ENCODE measurements at places on chromosomes 6 and 20.

DNA sequence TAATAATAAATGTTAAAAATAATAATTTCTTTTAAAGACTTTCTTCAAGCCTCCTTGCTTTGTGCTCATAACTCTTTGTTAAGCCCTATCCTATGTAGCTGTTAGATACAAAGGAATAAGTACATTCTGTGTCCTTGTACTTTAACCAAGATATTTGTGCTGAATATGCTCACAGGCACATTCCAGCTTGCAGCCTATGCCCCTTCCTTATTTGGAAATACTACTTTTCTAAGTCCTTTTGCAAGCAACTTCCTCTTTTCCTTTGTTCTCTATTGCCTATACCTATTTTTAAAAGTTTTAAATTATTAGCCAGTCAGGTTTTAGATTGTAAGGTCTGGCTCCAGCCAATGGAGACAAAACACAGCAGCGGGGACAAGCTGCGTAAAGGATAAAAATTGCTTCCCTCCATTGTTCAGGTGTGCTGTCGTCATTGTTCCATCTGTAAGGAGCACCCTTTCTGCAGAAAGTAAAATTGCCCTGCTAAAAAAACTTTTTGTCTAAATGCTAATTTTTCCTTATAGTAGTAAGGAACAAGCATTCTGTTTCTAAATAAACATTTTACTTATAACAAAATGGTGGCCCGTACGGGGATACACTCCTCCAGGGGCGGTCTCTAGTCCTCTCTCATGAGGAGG is 80.2 kb downstream of the SYTL3 start:
- no peak for DNase-seq

- DNase-seq = no peak
Observed at GRCh38 chr6:69284176-69284730, 512.6 kb downstream of the LMBRD1 start.

DNA sequence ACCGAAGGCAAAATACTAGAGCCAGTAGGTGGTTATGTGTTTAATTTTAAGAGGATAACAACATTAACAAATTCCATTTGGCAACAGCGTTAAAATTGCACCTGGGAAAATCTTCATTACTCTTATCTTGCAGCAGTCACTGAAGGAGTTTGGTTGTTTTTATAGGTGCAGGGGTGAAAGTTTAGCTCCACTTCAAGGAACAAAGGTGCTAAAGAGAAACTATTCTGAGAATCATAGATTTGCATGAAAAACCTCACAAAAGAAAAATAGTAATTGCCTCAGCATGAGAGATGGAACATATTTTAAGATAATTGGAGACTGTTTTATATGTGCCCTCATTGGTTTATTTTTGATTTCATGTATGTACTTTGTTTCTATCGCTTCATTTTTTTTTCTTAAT is 444.4 kb downstream of the UTRN start:
- no peak for DNase-seq

- DNase-seq = peak; percentile 76
Observed at GRCh38 chr6:41464481-41464880, 81.7 kb upstream of the FOXP4 start.

DNA sequence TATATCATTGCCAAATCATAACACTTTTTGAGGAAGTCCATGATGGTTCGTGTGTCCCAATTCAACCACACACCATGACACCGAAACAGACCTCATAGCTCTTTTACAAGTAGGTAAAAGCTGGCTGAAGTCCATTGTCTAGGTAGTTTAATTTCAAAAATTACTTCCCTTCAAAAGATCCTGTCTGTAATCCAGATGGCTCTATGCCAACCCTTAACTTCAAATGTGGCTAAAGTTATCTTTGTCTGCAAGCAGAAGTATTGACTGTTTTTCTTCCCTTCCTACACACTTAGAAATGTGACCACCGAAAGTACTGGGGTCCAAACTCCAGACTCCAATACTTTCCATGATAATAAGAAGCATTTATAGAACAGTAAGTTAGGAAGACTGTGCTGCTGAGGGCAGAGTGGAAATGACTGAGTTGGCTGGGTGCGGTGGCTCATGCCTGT is 8.3 kb upstream of the TIAM2 start:
- DNase-seq = no peak

- peak; percentile 32 for DNase-seq
Observed at GRCh38 chr6:153511896-153512496, 380.9 kb upstream of the RGS17 start.

DNA sequence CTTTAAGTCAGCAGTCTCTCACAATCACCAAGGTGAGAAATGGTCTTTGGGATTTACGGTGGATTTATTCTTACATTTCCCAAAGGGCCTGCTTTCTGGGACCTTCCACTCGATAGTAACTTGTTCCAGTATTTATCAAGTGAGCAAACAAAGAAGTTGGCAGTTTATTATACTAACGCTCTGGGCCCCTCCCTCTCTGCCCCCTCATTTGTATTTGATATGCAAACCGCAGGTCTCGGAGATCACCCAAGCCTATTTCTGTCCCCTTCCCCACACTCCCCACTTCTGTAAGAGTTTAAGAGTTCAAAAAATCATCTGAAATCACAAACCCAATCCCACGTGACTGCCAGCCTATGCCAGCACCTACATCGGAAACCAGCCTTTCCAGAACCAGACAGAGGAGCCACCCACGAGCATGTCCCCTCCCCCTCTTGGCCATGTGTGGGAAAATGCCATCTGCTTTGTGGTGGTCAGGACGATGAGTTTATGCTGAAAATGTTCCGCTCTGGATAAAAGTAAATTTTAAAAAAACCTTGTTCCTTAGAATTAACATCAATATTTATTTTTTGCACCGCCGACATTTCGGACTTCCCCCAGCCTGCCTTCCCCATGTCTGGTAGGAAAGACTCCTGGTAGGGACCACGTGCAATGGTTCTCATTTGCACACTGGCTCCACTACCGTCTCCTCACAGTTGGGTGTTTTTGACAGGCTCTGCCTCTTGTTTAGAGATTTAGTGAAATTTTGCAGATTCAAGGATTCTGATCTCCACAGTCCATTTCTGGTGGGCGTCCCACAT is 281.0 kb downstream of the TFAP2C start:
- no peak for DNase-seq

DNA sequence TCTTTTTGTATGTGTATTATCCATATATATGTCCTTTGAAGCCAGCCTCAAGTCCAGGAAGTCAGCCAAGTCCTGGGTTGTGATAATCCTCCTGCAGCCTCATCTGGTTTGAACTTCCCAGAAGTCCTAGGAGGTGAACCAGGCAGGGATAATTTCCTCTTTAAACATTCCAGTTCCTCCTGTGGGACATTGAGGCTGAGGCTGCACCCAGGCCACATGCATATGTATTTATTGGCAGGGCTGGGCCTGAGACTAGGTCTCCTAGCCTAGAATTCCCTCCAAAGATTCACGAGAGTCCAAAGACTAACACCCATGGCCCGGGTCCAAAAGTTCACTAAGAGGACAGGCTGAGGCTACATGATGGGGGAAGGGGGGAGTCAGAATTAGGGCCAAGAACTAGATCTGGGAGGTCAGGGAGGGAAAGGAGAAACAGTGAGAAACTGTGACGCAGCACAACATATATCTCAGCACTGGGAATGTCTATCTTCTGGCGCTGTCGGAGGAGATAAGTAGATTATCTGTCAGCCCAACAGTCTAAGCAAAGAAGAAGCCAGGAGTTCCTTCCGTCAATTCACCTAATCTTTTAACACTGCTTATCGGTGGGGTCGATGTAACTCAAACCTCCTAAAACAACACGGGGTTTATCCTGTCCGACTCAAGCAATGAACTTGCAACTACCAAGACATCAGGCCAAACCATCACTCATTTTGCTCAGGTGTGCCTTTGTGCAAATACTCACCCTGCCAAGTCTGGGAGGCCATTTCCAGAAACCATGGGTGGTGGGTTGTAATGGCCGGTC is 43.3 kb downstream of the SNX5 start:
- DNase-seq = peak; percentile 50

- no peak for DNase-seq
Observed at GRCh38 chr6:56024931-56025330, 149.5 kb upstream of the BMP5 start.

DNA sequence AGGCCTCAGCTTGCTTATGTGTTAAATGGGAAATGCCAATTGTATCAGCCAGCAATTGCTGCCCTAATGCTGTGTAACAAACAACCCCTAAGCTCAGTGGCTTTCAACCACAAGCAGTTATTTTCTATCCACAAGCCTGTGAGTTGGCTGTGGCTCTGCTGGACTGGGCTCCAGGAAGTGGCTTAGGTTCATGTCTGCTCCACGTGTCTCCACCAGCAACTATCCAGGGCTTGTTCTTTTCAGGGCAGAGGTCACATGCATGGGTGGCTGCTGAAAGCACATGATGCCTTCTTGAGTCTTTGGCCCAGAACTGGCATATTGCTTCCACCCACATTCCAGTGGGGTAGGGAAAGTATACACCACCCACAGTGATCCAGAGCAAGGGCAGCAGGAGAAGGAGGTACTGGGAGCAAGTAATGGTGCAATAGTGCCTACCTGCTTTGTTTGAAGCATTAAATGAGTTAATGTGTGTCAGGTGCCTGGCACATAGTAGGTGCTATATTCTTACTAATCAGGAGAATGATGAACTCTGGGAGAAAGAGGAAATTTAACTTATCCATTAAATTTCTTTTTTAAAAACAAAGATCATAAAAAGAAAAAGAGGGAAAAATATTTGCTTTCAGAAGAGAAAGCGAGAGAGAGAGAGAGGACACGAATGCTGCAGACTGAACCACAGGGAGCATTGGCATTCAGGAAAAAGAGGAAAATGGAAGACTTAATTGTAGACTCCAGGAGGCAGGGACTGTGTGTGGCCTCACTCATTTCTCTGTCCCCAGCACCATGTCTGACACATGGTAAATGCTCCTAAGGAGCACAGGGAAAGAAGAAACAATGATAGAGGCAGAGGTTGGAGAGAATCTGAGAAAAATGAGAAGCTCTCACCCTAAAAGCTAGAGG is 25.2 kb upstream of the RNF24 start:
- no peak for DNase-seq

DNA sequence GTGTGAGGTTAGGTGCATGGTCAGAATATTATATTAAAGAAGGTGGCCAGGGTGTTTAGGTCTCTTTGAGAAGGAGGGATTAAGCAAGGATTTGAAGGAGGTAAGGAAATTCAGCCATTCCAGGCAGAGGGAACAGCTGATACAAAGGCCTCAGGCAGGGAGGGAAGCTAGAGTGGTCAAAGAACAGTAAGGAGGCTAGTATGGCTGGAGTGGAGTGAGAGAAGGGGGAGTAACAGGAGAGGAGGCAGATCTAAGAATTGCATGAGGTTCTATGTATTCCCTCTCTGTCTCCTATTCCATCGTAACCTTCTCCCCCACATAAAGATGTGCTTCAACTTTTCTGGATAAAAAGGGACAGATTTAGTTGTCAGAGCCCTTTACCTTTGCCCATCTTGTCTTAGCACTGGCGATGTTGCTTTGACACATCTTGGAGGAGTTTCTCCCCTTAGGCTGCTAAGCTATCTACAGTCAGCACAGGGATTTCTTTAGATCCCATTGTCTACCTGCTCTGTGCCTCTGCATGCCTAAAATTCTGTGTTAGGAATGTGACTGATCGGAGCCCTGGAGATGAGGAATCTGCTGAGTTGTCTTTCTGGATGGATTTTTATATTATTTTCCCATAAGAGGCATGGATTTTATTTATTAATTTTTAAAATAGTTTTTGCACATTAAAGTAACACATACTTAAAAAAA is 59.9 kb downstream of the KLHL31 start:
- DNase-seq = no peak

DNA sequence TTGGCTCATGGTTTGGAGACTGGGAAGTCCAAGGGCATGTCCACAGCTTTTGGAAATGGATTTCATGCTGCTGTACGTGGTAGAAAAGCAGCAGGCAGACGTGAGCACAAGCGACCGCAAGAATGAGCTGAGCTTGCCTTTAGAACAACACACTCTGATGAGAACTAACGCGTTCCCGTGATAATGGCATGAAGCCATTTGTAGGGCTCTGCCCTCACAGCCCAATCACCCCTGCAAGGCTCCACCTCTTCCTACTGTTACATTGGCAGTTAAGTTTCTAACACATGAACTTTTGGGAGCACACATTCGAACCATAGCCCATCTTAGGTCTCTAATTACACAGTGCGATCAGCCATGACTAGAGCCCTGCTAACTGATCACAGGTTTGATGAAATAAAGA is 107.5 kb upstream of the TMEM170B start:
- no peak for DNase-seq

- no peak for DNase-seq
Observed at GRCh38 chr6:18360188-18360587, 27.0 kb upstream of the RNF144B start.

DNA sequence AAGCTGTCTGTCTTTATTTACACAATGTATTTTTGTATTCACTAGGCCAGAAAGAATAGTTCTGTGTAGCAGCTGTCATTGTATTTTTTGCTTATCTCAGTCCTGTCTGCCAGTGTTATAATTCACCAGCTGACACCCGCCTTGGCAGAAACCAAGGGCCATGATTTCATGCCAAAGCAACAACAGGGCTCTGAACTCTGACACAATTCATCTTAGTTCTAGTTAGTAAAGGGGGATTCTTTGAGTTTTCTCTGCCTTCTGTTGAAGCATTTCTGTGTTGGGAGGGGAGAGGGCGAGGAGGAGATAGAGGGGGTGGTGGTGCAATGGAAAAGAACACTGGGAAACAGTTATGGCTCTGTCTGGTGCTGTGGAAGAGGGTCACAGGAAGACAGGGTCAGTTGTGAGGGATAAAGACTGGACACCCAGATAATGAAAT is 684.6 kb upstream of the MARCKS start:
- no peak for DNase-seq

GRCh38 chr6:108921547-108922361 is 73.5 kb downstream of the ARMC2 start:
- peak; percentile 27 for DNase-seq

DNA sequence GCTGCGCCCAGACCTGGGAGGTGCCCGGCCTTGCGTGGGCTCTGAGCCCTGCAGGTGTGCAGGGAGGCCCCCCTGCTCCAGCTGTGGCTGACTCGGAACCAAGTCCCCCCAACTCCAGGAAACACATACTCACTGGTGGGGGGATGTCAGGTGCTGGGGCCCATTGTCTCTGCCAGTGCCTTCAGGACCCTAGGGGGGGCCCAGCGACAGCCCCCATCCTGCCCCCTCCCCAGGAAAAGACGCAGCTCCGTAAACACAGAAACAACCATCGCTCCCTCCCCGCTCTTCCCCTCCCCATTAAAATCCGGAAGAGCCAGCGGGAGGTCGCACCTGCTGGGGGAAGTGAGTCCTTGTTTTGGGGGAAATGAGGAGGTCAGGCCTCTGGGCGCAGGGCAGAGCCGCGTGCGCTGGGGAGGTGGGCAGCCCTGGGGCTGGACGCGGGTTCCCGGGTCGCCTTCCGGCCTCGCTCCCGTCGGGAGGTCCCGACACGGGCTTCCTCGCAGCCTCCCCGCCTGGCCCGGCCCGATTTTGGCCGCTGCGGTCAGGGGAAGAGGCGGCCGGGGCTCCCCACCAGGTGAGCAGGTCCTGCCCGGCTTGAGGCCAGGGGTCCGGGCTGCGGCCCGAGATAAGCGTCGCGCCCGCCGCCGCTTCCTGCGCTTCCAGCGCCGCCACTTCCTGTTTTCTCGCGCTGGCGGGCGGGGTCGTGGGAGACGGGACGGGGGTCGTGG is 6.2 kb downstream of the C20orf204 start:
- DNase-seq = no peak

GRCh38 chr6:131205481-131206244 is 70.4 kb downstream of the AKAP7 start:
- DNase-seq = no peak

GRCh38 chr6:150738092-150738629 is 127.3 kb upstream of the MTHFD1L start:
- no peak for DNase-seq

Measured in fibroblast of skin of back (primary cell).